ENCODE measurements at places on chromosomes 13 and 19.

DNA sequence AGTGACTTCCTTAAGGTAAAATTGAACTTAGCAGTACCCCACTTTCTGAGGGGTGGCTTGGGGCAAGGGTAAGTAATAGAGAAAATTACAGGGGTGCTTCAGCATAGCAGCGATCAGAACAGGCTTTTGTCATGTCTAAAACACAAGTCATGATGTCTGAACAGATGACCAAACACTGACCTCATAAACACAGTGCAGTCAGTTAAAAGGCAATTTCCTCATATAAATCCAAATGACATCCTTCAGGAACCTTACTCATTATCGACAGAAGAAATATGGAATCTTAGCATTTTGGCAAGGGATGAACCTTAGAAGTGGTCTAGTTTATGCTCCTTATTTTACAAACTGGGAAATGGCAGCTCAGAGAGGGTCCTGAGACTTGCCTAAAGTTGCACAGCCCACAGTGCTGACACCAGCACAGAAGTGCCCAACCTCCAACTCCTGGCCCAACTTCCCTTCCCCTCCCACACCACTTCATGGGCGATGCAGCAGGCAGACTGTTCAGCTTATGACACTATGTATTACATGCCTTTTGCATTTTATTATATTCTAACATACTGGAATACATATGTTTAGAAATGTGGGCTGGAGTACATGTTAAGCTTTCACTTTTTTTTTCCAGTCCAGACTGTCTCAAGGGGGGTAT, 3.6 kb downstream of the GJA3 start:
- DNase-seq = no peak

DNA sequence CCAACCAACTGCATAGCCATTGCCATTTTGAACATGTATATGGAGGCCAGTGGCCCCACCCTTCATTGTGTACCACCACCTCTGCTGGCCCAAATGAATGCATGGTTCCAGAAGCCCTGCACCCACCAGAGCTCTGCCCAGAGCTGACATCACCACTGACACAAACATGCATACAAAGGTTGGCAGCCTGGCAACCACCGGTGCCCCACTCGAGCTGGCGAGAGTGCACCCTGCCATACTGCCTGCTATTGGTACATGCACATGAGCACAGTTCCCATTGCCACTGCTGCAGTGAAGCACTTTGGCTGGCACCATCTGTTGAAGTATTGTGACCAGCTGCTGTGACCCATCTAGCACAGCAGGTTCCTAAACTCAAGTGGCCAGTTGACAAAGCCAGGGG, 1564.9 kb downstream of the OLFM4 start:
- no peak for DNase-seq

- DNase-seq = no peak
These were observed 38.1 kb downstream of the CCDC169 start for GRCh38 chr13:36259361-36260137.

DNA sequence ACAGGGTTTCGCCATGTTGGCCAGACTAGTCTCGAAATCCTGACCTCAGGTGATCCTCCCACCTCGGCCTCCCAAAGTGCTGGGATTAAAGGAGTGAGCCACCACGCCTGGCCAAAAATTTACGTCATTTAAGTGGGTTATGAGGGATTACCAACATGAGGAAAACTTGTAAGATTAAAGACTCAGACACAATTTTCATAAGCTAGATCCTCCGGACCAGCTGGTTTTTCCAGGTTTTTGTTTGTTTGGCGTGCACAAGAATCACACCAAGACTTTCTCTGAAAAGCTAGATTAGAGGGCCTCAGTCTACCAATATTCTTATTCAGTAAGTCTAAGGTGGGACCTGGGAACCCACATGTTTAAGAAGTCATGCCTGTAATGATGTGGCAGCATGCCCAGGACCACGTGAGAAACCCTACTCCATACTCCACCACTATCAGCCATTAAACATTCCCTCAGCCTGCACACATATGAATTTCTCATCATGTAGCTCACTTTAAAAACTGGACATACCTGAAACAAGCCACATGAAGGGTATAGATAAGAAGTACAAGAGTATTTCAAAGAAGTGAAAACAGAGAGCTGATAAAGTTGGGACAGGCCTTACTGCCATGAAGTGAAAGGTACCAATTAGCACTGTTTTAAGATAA, 25.7 kb downstream of the DIAPH3 start:
- DNase-seq = no peak

DNA sequence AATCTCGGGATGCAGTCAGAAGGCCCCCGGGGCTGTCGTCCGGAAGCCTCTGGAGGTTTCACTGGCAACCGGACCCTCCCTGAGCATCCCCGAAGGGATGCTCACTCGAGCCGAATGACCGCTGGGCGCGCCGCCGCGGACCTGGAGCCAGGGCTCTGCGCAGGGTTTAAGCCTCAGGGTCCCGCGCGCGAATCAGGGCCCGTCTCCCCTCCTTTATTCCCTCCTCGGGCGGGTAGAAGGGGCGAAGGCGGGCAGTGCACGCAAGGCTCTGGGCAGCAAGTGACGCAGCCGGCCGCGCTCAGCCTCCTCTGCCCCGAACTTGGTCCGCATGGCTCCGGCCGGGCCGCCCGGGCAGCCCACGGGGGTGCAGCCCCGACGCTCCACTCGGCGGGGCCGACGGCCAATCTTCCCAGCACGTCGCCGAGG, 572 bp downstream of the SHISA2 start:
- no peak for DNase-seq

DNA sequence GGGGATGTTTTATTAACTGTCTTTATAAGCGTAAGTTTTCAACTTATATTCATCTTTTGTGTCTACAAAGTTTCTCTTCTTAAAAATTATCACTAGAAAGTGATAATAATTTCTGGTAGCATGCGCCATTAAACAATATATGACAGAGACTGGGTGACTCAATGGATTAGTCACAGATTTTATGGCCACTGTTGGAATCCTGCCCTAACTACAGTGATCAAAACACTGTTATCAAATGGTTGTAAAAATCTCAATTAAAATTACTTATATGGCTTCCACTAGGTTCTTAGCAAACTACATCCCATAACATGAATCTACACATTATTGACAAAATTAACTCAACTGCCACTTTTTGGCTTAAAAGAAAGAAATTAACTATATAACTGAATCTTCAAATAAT, 350.0 kb downstream of the DACH1 start:
- no peak for DNase-seq

GRCh38 chr19:49437231-49437630, 4.1 kb downstream of the SLC17A7 start:
- no peak for DNase-seq

GRCh38 chr13:80550971-80551441, 210.1 kb upstream of the SPRY2 start:
- DNase-seq = no peak

Data from mammary epithelial cell (primary cell).